HCT116 (cell line): ENCODE measurements at places on chromosomes 16 and 17. TPM values are rescaled to one million over a fixed set of nuclear protein-coding genes. Genes with fewer than 3 reads are reported as not detected.

DNA sequence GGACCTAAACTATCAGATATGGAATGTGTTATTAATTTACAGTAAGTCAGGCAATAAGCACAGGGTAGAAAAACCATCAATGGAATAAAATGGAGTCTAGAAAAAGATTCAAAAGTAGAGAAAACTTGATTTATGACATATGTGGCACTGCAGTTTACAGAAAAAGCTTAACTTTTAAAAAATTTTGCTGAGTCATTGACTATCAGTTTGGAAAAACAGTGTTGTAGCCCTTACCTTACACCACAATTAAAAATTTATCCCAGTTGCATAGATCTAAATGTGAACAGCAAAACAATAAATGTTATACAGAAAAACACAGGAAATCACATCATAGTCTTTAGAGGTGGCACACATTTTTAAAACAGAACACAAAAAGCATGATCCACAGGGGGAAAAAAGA, 108.5 kb downstream of the USP22 start:
- DNase-seq: no peak

- no peak for DNase-seq
Measured at GRCh38 chr17:57668332-57668731, 76.8 kb downstream of the CCDC182 start.

GRCh38 chr16:74290356-74290755, 6.3 kb upstream of the PSMD7 start:
- no peak for DNase-seq

TTLL6 gene
- total RNA-seq: 0.79 TPM

CIITA gene
- 0.25 TPM for total RNA-seq

TOX3 gene
- total RNA-seq: not detected

ZDHHC7 gene
- 39.9 TPM for total RNA-seq

TBC1D3B gene
- total RNA-seq: 11.3 TPM
